ENCODE measurements at places on chromosomes 4 and X.

GRCh38 chr4:123505095-123506010, 108.8 kb downstream of the SPRY1 start:
- no peaks in the 10 kb centered on the region for H3K27me3 ChIP-seq
- H3K4me1 ChIP-seq: peaks cover 20% of the 10 kb centered on the region
- H3K27ac ChIP-seq: peak overlapping the region; percentile 92
- DNase-seq: no peak
- H3K36me3 ChIP-seq: no peaks in the 10 kb centered on the region

GRCh38 chr4:54217642-54218495, 11.2 kb upstream of the PDGFRA start:
- peaks cover 32% of the 10 kb centered on the region for H3K4me1 ChIP-seq
- peak overlapping the region; percentile 77 for H3K4me3 ChIP-seq
- no peak for DNase-seq
- H3K27ac ChIP-seq: peak overlapping the region; percentile 58

- no peaks in the 10 kb centered on the region for H3K36me3 ChIP-seq
- DNase-seq: no peak
- peak overlapping the region; percentile 77 for H3K27ac ChIP-seq
- no peak overlapping the region for H3K4me3 ChIP-seq
- peaks cover 42% of the 10 kb centered on the region for H3K4me1 ChIP-seq
Observed at GRCh38 chrX:115333446-115333845, 43.9 kb downstream of the LUZP4 start.

- no peaks in the 10 kb centered on the region for H3K27me3 ChIP-seq
- H3K27ac ChIP-seq: peak overlapping the region; percentile 72
- peak overlapping the region; percentile 76 for H3K4me3 ChIP-seq
- H3K36me3 ChIP-seq: peaks cover 10% of the 10 kb centered on the region
- H3K4me1 ChIP-seq: peaks cover 8% of the 10 kb centered on the region
Observed at GRCh38 chrX:150984169-150984824, 1.2 kb downstream of the HMGB3 start.

GRCh38 chrX:10352536-10352935, 195.8 kb downstream of the CLCN4 start:
- peaks cover 6% of the 10 kb centered on the region for H3K4me1 ChIP-seq
- H3K36me3 ChIP-seq: no peaks in the 10 kb centered on the region
- H3K27ac ChIP-seq: no peak overlapping the region
- H3K4me3 ChIP-seq: no peak overlapping the region
- no peak for DNase-seq

- no peak for DNase-seq
- H3K4me1 ChIP-seq: peaks cover 18% of the 10 kb centered on the region
- H3K4me3 ChIP-seq: peak overlapping the region; percentile 95
- H3K27ac ChIP-seq: peak overlapping the region; percentile 81
- H3K27me3 ChIP-seq: no peaks in the 10 kb centered on the region
Observed at GRCh38 chrX:130340271-130340670, 552 bp downstream of the SLC25A14 start.

DNA sequence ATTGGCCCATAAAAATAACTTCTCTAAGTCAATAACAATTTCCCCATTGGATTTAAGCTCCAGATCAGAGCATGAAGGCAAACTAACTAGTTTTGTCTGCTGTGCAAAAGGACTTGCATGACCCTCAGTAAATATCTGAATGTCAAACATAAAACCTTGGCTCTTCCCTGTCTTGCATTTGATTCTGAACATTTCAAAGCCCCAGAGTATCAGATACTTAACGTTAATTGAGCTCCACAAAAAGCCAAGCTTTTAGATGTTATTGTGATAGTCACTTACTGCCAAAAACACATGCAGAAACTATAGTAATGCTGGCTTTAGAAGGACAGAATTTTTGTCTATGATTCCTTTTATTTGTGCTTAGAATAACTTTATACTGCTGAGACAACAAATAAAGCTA, 664.2 kb downstream of the ADGRL3 start:
- no peaks in the 10 kb centered on the region for H3K4me1 ChIP-seq
- H3K27me3 ChIP-seq: no peaks in the 10 kb centered on the region
- no peak for DNase-seq
- H3K4me3 ChIP-seq: no peak overlapping the region

GRCh38 chrX:35809781-35810180, 11.6 kb downstream of the MAGEB16 start:
- no peak for DNase-seq
- H3K4me1 ChIP-seq: no peaks in the 10 kb centered on the region
- no peak overlapping the region for H3K4me3 ChIP-seq
- no peaks in the 10 kb centered on the region for H3K36me3 ChIP-seq
- no peak overlapping the region for H3K27ac ChIP-seq
- no peaks in the 10 kb centered on the region for H3K27me3 ChIP-seq

GRCh38 chr4:130335417-130336194, 1239.7 kb downstream of the C4orf33 start:
- H3K4me1 ChIP-seq: no peaks in the 10 kb centered on the region
- H3K36me3 ChIP-seq: no peaks in the 10 kb centered on the region
- DNase-seq: no peak
- H3K27me3 ChIP-seq: peaks cover 2% of the 10 kb centered on the region

GRCh38 chr4:148854203-148854602, 412.0 kb upstream of the NR3C2 start:
- no peak overlapping the region for H3K4me3 ChIP-seq
- no peak for DNase-seq
- no peak overlapping the region for H3K27ac ChIP-seq
- H3K4me1 ChIP-seq: no peaks in the 10 kb centered on the region
- H3K27me3 ChIP-seq: peaks cover 2% of the 10 kb centered on the region

DNA sequence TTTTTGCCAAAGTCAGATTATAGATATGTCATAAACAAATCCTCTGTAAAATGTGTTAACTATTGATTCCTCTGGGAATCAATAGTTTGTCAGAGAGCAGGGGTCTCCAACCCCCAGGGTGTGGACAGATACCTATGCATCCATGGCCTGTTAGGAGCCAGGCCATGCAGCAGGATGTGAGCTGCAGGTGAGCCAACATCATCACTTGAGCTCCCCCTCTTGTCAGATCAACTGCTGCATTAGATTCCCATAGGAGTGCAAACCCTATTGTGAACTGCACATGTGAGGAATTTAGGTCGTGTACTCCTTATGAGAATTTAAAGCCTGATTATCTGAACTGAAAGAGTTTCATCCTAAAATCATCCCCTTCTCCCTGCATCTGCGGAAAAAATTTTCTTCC, 1365.4 kb downstream of the ARAP2 start:
- H3K27ac ChIP-seq: no peak overlapping the region
- H3K4me1 ChIP-seq: no peaks in the 10 kb centered on the region
- DNase-seq: no peak
- H3K27me3 ChIP-seq: no peaks in the 10 kb centered on the region

- no peak for DNase-seq
- no peak overlapping the region for H3K4me3 ChIP-seq
- H3K36me3 ChIP-seq: no peaks in the 10 kb centered on the region
- no peak overlapping the region for H3K27ac ChIP-seq
- H3K4me1 ChIP-seq: peaks cover 29% of the 10 kb centered on the region
Observed at GRCh38 chr4:142414366-142414990, 431.6 kb downstream of the INPP4B start.

GRCh38 chr4:185685804-185686203, 126.2 kb downstream of the SORBS2 start:
- H3K36me3 ChIP-seq: peaks cover 3% of the 10 kb centered on the region
- no peaks in the 10 kb centered on the region for H3K27me3 ChIP-seq
- no peak for DNase-seq
- no peak overlapping the region for H3K4me3 ChIP-seq

Data from chondrocyte (in vitro differentiated cells).